ENCODE measurements at places on chromosomes 13 and 19.

DNA sequence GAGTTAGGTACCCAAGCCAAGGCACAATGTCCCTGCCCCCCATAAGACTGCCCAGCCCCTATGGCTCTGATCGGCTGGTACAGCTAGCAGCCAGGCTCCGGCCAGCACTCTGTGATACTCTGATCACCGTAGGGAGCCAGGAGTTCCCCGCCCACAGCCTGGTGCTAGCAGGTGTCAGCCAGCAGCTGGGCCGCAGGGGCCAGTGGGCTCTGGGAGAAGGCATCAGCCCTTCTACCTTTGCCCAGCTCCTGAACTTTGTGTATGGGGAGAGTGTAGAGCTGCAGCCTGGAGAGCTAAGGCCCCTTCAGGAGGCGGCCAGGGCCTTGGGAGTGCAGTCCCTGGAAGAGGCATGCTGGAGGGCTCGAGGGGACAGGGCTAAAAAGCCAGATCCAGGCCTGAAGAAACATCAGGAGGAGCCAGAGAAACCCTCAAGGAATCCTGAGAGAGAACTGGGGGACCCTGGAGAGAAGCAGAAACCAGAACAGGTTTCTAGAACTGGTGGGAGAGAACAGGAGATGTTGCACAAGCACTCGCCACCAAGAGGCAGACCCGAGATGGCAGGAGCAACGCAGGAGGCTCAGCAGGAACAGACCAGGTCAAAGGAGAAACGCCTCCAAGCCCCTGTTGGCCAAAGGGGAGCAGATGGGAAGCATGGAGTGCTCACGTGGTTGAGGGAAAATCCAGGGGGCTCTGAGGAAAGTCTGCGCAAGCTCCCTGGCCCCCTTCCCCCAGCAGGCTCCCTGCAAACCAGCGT is 3.0 kb upstream of the KMT2B start:
- no peak for DNase-seq

DNA sequence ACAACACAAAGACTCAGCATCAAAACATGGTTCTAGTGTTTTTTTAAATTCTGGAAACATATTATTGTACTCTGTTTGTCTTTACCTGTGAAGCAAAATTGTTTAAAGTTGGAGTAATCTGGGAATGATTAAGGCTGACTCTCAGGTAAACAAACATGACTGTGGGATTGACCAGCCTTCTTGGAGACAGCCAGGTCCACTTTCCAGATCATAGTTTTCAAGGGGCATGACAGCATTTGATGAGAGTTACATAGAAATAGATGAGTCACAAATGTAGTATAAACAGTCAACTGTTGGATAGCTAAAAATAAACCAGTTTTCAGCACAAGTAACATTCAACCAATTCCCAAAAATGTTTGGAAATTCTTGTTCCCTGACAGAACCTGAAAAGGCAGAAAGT is 1680.9 kb downstream of the OLFM4 start:
- no peak for DNase-seq

DNA sequence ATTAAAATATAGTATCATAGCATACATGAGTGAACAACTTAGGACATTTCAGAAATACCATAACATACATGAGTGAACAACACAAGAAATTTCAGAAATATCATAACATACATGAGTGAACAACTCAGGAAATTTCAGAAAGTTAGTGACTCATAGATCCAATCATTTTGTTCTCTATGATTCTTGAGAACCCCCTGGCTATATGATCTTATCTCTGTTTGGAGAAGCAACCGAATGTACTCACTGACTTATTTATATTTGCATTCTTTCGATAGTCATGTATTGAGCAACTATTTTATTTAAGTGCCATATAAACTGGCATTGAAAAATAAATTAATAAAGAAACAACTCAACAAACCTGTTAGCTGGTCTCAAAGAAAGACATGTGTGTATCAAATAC is 251.1 kb downstream of the EFNB2 start:
- no peak for DNase-seq

DNA sequence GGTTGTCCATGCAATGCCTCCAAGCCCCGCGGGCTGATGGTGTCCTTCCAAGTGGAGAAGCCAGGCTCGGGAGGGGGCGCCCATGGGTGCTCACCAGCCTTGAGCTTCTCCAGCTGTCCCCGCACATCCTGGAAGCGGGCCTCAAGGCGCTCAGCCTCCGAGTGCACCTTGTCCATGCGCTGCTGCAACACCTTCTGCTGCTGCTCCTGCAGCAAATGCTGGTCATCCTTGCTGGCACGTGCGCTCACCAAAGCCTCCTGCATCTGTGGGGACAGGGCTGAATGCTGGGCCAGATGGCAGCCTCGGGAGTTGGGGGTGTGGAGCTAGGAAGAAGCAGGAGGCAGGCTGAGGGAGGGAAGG is 22.8 kb upstream of the EMP3 start:
- DNase-seq = no peak

DNA sequence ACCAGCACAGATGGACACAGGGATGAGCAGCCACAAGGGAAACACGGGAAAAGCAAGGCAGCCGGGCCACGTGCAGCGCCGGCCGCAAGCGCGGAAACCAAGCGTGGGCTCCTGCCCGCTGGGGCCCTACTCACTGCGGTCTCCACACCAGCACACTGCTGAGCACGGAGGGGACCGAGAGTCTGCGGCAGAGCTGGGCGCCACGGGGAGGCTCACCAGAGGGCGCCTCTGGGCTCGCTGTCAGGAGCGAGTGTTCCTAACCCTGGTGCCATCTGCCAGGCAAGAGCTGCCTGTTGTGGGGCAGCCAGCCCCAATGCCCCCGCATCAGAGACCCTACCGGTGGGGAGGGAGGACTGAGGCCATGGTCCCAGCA is 26.5 kb downstream of the MPND start:
- peak; percentile 76 for DNase-seq

DNA sequence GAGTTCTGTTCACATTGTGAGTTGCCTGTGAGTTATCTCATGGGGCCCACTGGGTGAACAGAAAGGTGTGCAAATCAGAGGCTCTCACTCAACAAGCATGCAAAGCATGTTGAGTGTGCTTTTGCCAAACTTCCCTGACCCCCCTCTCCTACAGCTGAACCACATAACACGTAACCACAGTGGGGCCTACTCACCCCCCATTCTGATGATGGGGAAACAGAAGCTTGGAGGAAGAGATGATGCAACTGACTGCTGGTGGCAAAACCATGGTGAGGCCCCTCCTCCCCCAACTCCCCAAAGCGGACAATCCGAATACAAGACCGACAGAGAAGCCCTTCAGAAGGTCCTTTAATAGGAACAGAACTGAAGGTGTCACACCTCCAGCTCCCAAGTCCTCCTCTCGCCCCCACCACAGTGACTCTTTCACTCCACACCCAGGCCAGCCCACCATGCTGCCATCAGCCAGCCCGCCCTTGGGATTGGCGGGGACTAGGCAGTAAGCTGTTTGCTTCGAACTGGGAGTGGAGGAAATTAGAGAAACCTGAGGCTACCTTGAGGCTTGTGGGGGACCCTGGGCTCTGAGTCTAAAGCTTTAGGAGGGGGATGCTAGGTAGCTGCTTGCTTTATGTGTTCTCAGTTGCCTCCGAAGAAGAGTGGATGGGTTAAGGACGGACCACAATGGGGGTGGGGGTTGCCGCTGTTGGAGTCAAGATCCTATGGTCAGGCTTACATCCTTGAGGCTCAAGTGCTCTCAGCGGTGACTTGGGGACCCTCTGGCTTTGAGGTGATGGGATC is 3.8 kb downstream of the ZNF784 start:
- DNase-seq = no peak

- no peak for DNase-seq
These were observed 144.9 kb upstream of the SOX1 start for GRCh38 chr13:111922086-111922485.

GRCh38 chr19:54178581-54179261 is 5.8 kb upstream of the TMC4 start:
- no peak for DNase-seq

DNA sequence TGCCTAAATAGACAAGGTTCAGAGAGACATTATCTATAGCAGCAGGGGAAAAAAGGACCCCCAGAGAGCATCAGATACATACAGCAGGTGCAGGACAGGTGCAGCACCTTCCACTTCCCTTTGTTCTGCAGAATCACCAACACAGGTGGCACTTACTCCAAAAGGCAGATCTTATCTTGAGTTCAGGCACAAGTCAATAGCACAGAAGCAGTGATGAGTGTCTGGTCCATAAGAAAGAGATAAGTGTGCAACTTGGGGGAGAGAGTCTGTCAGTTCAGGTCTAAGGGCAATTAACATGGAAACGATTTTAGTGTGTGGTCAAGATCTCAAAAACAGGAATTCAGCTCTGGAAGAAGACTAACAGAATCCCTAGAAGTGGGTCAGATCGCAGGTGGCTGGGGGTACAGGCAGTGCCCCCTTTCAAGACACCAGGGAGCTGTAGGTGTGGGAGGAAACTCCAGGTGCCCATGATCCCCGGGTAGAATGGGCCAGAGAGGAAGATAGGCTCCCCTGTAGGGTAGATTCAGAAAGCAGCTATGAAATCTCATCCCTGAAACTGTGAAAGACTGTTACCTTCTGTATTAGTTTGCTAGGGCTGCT is 40.6 kb downstream of the TNFSF11 start:
- no peak for DNase-seq

- DNase-seq = no peak
These were observed 46.0 kb downstream of the ATP11A start for GRCh38 chr13:112735791-112736190.

DNA sequence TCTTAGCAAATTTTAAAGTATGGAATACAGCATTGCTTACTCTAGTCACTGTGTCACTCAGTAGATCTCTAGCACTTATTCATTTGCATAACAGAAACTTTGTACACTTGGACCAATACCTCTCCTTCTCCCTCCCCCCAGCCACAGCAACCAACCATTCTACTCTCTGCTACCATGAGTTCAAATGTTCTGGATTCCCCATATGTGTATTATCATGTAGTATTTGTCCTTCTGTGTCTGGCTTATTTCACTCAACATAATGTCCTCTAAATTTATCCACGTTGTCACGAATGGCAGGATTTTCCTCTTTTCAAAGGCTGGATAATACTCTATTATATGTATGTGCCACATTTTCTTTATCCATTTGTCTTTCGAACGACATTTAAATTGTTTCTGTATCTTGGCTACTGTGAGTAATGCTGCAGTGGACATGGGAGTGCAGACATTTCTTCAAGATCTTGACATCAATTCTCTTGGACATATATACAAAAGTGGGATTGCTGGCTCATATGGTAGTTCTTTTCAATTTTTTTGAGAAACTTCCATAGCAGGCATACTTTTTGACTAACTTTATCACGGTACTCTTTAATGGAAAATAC is 184.5 kb upstream of the SOX21 start:
- DNase-seq = no peak

DNA sequence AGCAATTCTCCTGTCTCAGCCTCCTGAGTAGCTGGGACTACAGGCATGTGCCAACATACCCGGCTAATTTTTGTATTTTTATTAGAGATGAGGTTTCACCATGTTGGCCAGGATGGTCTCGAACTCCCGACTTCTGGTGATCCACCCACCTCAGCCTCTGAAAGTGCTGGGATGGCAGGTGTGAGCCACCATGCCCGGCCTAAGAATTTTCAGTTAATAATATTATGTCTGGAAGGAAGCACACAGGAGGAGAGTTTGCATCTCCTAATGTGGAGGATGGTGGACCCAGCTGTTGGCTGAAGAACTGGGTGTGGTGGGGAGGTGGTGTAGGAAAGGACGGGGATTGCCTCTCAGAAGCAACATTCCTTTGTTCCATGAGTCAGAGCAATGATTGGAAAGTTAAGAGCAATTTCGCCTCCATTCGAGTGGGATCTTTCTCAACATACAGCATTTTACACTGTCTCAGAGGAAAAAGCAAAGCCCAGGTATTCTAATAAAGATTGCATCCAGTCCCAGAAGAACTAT is 11.9 kb downstream of the PDCD2L start:
- no peak for DNase-seq

Measured in activated CD4-positive, CD25-positive, alpha-beta regulatory T cell treated with anti-CD3 and anti-CD28 coated beads, Interleukin-2, amount 50 U/mL, for 72 hours (primary cell).